ENCODE measurements at places on chromosomes 5 and 9.

DNA sequence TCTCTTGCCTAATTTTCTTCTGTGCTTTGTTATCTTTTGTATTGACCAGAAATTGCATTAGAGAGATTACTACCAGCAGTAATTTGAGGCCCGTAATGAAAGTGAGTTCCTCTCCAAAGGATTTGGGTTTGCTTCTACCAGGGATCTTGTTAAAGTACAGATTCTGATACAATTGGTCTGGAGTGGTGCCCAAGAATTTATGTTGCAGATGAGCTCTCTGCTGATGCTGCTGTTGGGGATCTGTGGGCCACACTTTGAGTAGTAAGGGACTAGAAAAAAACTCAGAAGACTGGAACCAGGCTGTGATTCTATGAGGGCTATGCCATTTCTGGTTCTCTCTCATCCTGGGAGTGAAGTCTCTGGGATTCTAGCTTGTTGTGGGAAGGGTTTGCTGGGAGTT is 192.2 kb downstream of the SEC61B start:
- no peak for DNase-seq

DNA sequence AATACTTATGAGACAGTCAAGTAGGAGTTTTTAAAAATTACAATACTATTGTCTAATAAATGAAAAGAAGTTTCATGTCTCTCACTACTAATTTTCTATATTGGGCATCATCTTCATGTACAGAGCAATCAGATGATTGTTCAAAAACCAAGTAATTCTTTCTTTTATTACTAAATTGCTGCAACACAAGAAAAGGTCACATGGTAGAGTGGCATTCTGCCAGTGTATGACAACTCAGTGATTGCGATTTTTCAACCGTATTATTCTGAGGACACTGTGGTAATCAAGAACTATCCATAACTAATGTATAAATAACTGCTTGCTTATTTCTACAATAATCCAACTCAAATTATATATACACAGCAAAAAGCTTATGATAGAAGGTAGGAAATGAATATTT is 96.7 kb upstream of the GRHPR start:
- DNase-seq: no peak

DNA sequence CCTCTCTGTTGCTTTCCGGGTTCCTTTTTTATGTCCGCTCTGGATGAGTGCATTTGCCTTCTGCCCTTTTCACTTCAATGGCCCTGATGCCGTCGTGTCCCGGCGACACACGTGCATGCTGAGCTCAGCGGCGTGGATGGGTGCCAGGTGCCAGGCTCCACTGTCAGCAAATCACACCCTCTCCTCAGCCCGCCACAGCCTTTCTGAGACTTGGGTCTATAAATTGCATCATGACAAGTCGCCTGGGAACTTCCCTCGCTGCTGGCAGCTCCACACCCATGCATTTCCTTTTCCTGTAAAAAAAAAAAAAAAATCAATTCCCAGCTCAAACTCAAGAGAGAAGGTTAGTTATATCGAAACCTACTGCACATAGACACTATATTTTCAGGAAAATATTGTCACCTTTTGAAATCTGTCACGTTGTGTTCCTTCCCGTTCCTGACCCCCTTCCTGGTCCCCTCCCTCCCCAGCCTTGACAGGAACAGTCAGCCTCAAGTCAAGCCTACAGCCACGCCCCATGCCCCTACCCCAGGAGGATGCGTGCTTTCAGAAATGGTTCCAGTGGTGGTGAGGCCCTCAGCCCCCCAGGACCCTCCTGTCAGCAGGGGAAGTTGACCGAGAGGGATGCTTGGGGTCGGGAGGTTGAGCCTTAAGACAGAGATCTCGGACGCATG is 110.3 kb upstream of the PTCH1 start:
- DNase-seq: no peak

GRCh38 chr5:32323741-32324140 is 11.0 kb upstream of the MTMR12 start:
- DNase-seq: no peak

DNA sequence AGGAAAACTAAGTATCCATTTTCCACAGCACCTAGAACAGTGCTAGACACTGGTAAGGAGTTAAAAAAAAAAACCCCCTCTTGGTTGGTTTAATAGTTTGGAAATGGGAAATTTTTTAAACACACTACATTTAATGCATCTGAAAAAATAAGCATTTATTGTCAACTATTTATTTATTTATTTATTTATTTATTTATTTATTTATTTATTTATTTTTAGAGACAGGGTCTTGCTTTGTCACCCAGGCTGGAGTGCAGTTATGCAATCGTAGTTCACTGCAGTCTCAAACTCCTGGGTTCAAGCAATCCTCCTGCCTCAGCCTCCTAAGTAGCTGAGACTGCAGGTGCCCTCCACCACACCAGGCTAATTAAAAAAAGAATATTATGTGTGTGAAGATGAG is 51.6 kb downstream of the SNCAIP start:
- no peak for DNase-seq
